ENCODE measurements at places on chromosomes 11 and 22. TPM values are rescaled to one million over a fixed set of nuclear protein-coding genes. Genes with fewer than 3 reads are reported as not detected.

DNA sequence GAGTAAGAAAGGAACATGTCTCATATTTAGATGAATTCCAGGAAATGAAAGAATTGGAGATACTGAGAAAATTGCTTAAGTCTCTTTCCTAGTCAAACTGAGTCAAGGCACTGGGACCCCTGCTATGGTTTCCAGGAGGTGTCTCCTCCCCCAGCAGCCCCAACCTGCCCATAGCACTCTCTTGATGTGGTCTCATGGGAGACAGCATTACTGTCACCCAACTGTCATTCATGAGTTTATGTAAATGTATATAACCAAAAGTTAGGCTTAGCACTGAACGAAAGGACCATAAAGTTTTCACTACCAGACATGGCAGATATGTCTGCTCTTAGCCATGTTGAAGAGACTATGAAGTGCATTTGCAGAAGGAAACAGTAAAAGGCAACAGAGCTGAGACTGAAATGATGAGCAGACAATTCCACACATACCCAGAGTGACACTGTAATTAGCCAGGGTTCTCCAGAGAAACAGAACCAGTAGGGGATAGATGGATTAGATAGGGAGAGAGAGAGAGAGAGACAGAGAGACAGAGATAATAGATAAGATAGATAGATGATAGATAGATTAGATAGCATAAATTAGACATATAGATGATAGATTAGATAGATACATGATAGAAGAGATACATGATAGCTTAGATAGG is 328.1 kb downstream of the BRD1 start:
- DNase-seq: no peak

DNA sequence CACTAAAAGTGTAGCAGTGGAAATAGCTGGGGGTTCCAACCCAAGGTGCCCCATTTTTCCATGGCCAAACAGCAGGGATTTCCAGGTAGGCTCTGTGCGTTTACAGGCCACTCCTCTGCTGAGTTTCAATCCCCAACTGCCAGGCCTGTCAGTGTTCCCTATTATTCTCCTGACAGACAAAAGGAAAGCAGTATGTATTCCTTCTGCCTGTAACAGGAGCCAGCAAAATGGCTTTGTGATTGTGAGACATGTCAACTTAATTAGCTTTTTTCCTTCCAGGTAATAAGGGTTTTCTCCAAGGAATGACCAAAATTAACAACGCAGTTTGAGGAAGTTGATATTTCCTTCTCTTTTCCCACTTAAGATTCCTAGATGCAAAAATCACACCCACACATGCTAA is 277.1 kb upstream of the MPPED2 start:
- DNase-seq: no peak

- no peak for DNase-seq
Measured at GRCh38 chr22:34798605-34799004, 267.4 kb upstream of the ISX start.

DNA sequence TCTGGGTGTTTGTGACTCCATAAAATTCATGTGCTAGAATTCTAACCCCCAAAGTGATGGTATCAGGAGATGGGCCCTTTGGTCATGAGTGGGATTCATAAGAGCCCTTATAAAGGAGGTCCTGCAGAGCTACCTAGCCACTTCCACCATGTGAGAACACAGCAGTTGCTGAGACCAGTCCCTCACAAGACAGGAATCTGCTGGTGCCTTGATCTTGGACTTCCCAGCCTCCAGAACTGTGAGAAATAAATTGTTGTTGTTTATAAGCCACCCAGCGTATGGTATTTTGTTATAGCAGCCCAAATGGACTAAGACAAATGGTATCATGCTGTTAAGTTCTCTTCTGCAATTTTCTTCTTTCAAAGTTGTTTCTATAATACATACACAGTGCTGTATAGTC is 1.5 kb upstream of the PLAAT5 start:
- DNase-seq: no peak

DNA sequence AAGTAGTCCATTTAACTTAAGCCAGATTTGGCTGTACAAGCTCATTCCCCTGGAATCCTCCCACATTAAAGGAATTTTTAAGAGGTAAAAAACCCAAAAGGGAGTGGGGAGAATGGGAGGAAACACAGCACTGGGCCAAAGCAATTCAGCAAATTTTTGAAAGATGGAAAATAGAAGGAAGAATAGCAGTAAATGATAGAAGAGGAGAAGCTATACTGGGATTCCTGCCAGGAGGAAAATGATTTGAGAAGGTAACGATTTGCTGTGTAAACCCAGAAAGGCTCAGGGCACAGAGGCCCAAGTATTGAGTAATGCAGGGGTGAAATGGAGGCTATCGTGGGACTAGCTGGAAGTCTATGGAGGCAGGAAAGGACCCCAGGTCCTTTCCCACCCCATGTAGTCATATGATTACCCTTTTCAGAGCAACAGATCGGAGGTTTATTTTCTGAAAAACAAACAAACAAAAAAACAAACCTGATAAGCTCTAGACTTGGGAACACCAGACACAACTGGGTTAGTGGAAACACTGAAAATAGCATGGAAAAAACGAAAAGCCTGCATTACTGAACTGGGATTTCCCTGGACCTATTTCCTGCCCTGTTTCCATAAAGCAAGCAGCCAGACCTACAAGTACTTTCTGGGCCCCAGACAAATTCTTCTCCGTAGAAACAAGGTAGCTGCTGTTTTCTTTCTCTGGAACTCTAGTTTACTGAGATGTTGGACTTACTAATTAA is 140.0 kb downstream of the SWAP70 start:
- no peak for DNase-seq

GRCh38 chr22:37079668-37080171 is 28.2 kb downstream of the KCTD17 start:
- DNase-seq: no peak

GRCh38 chr11:126628790-126629621 is 273.5 kb downstream of the ST3GAL4 start:
- no peak for DNase-seq

- DNase-seq: no peak
Measured at GRCh38 chr11:83543706-83544439, 257.7 kb upstream of the CCDC90B start.

DNA sequence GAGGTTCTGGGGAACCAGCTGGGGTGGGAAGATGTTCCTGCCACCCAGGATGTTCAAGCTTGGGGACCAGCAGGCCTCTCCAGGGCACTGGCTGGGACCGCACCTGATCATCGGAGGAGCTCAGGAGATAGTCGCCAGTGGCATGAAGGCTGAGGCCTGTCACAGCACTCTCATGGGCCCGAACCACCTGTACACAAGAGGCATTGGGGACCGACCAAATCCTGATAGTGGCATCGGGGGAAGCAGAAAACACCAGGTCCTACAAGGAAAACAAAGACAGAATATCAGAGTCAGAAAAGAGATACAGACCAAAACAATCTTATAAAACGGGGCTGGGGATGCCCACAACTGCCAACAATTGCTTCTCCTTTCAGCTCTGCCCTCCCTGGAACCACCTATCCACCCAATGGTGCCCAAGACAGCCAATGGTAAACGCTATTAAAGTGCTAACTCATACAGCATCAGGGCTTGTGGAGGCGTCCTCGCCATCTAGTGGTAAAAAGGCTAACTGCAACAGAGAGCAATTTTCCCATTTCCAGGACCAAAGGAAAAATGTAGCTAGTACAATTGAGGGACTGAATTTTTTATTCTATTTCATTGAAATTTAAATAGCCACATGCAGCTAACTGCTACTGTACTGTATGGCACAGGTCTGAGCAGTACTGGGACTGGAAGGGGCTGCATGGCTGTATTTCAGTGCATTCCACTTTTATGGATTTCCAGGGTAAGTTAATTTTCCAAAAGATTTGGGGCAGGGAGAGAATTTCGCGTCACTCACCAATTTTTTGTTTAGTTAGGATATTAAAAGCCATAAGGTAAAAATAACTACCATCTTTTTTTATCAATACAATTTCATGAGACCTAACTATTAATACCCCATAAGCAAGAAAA is 7.1 kb downstream of the PRPF19 start:
- DNase-seq: no peak

GRCh38 chr11:65440831-65441499 is 18.4 kb downstream of the NEAT1 start:
- DNase-seq: no peak

SYT7 gene
- total RNA-seq: 28.2 TPM

MS4A12 gene
- not detected for total RNA-seq

EFCAB6 gene
- total RNA-seq: 1.2 TPM

KDM4D gene
- 0.54 TPM for total RNA-seq

OR51B5 gene
- total RNA-seq: not detected

AMPD3 gene
- 3.5 TPM for total RNA-seq

APOL5 gene
- total RNA-seq: not detected

CFAP300 gene
- 0.89 TPM for total RNA-seq

TRIM48 gene
- total RNA-seq: not detected
